ENCODE measurements at places on chromosomes 11 and 22. TPM values are rescaled to one million over a fixed set of nuclear protein-coding genes. Genes with fewer than 3 reads are reported as not detected.

DNA sequence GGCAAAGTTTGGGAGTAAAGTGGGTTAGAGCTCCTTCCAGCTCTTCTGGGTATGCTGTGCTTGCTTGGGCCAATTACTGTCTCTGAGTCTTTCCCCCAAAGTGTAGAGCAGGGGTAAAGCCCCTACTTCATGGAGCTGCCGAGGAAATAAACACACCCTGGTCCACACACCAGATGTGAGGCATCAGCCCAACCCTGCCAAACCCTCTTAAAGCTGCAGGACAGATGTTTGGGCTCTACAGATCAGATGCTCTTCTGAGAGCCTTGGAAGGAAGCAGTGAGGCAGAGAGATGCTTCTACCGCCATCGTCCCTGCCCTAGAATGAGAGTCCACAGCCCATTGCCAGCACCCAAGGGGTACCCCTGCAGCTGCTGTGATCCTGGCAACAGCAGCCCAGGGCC, 64.7 kb downstream of the ELFN2 start:
- no peak for DNase-seq

DNA sequence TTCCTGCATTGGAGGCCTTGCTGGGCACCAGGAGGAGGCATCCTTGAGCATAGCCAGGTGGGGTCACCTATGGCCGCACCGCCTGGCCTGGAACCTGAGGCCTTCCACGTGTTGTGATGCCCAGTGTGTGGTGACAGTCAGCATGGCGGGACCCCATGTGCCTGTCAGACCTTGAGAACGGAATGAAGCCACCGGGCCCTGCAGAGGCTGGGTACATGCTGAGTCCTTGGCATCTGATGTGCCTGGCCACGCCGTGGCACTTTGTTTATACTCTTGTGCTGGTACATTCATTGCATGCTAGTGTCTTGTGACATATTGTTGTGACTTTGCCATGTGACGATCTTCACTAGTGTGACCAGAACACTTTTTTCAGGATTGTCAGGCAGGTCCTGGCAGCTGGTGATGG, 8.5 kb upstream of the MYO7A start:
- no peak for DNase-seq

DNA sequence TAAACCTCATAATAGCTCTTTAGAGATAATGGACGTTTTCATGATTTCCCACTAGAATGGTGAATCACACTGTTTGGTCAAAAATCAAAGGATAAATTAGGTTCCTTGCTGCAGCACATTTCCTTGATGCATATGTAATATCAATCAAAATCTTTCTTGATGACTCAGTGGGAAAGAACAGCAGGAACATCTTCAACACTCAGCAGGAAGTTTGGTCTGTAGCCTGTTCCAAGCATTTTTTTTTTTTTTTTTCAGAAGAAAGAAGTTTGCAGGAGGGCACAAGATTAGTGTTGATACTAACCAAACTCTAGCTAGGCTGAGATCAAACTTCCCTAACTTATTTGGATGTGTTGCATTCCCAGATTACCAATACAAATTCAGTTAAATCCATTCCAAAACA, 1529.8 kb downstream of the FAM181B start:
- no peak for DNase-seq

- DNase-seq, result no peak
Measured at GRCh38 chr11:94771390-94771789, 3.2 kb downstream of the AMOTL1 start.

Gene CLCF1
- total RNA-seq, result 8.1 TPM

- no peak for DNase-seq
Measured at GRCh38 chr11:122339436-122340060, 223.5 kb upstream of the BLID start.
